ENCODE measurements at places on chromosomes 6 and 20.

- peak; percentile 68 for DNase-seq
These were observed at the start of gene RAB23 for GRCh38 chr6:57221936-57222742. RAB23 (minus strand) TSS chr6:57222307; CDS start chr6:57210380, 11,927 bp downstream.

DNA sequence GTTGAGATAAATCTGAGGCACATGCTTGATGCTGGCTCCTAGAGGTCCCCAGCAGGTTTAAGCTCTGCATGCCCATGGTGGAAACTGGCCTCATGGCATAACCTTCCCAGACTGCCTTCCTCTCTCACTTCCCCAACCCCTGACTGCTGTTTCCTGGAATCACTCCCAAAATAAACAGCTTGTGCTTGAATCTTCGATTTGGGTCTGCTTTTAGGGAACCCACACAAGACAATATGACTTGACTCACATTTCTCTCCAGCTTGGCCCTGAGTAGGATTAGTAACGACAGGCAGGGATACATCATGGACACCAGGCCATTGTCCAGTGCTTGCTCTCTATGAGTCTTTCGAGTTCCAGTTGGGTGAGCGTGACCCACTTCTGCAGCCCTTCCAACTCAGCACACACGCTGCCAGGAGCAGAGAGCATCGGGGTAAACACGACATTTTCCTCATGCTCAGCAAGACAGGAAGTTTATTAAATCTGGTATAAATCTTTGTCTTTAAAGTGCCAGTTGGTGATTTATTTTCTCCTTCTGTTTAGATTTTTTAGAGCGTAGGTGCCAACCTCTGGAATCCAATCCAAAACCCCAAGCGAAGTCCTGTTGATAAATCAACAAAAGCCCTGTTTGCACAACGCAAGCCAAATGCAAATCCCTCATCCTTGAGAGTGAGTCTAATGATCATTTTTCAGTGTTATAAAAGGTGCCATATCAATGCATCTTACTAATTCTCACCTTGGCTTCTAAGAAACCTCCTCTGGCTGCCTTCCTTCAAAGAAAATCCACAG is 135.0 kb downstream of the FOXA2 start:
- DNase-seq: no peak

DNA sequence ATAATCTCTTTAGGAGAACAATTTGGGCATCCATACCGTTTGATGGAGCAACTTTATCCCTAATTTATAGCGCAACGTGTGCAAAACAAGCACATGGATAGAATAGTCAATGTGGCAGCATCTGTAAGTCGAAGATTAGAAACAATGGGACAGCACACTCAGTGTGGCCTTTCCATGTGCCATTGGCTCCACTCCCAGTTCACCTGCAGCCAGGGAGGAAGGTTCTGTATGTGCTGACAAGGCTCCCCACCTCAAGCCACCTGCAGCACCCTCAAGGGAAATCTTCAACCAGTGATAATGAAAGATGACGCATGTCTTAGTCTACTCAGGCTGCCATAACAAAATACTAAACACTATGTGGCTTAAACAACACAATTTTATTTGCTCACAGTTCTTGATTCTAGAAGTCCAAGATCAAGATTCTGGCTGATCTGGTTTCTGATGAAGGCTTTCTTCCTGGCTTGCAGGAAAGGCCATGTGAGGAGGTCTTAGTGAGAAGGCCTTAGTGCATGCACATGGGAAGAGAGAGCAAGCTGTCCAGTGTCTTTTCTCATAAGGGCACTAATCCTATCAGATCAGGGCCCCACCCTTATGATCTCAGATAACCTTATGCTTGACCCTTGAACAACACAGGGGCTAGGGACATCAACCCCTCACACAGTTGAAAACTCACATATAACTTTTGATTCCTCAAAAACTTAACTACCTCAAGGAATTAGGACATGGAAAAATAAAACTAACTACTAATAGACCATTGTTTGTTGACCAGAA is 34.9 kb upstream of the SHLD1 start:
- no peak for DNase-seq

- DNase-seq: no peak
These were observed 519.2 kb downstream of the UTRN start for GRCh38 chr6:144804246-144804790.

- peak; percentile 16 for DNase-seq
These were observed 185.6 kb downstream of the TSHZ2 start for GRCh38 chr20:53157443-53158408.

Measured in GM04504 (cell line).